Foreskin keratinocyte (primary cell): ENCODE measurements at places on chromosomes 2 and 18.

DNA sequence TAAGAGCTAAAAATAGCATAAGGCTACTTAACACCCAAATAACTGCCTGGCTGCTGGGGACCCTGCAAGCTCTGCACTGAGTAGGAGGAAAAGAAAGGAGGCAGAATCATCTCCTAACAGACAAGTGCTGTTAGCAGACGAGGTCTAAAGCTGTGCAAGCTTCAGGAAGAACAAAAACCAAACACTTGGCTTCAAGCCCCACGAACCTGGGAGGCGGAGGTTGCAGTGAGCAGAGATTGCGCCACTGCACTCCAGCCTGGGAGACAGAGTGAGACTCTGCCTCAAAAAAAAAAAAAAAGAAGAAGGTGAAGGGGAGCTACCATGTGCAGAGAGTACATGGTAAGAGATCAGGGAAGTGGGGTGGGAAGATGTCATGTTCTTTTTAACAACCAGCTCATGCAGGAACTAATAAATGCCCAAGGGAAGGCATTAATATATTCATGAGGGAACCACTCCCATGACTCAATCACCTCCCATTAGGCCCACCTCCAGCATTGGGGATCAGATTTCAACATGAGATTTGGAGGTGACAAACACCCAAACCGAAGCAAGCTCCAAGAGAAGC lies 28.8 kb upstream of the INO80C start:
- peak; percentile 23 for DNase-seq

- DNase-seq, result no peak
Measured at GRCh38 chr2:80326214-80326613, 21.7 kb upstream of the LRRTM1 start.

- peak; percentile 90 for DNase-seq
Measured at GRCh38 chr2:127064642-127065250, 42.2 kb downstream of the BIN1 start.

- DNase-seq, result peak; percentile 49
Measured at GRCh38 chr18:57586251-57587049, at the start of gene FECH. Gene FECH (minus strand): TSS chr18:57586702. CDS start chr18:57586620, 82 bp downstream.

GRCh38 chr2:96808176-96808837 lies 7.8 kb upstream of the CNNM3 start:
- DNase-seq, result no peak

GRCh38 chr18:62285281-62285680 lies 39.8 kb upstream of the TNFRSF11A start:
- no peak for DNase-seq

GRCh38 chr2:6954586-6954985 lies 37.4 kb downstream of the RNF144A start:
- DNase-seq, result no peak

GRCh38 chr2:127398239-127398590 lies 10.4 kb upstream of the MAP3K2 start:
- DNase-seq, result peak; percentile 76

GRCh38 chr2:54722641-54723040 lies 821 bp upstream of the EML6 start:
- DNase-seq, result peak; percentile 57

- peak; percentile 37 for DNase-seq
Measured at GRCh38 chr18:63949068-63949737, at the start of gene HMSD. Gene HMSD (plus strand): TSS chr18:63949301. CDS start chr18:63953456, 4,155 bp downstream.

DNA sequence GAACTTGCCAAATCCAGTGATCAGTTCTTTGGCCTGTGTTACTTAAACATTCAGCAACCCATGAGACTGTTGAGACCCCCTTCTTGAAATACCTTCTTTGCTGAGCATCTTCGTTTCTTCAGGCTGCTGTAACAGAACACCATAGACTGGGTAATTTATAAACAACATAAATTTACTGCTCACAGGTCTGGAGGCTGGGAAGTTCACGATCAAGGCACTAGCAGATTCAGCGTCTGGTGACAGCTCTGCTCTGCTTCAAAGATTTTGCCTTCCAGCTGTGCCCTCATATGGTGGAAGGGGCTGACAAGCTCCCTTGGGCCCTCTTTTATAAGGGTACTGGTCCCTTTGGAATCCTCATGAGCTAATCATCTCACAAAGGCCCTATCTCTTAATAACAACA lies 28.8 kb upstream of the TSPYL6 start:
- DNase-seq, result no peak

DNA sequence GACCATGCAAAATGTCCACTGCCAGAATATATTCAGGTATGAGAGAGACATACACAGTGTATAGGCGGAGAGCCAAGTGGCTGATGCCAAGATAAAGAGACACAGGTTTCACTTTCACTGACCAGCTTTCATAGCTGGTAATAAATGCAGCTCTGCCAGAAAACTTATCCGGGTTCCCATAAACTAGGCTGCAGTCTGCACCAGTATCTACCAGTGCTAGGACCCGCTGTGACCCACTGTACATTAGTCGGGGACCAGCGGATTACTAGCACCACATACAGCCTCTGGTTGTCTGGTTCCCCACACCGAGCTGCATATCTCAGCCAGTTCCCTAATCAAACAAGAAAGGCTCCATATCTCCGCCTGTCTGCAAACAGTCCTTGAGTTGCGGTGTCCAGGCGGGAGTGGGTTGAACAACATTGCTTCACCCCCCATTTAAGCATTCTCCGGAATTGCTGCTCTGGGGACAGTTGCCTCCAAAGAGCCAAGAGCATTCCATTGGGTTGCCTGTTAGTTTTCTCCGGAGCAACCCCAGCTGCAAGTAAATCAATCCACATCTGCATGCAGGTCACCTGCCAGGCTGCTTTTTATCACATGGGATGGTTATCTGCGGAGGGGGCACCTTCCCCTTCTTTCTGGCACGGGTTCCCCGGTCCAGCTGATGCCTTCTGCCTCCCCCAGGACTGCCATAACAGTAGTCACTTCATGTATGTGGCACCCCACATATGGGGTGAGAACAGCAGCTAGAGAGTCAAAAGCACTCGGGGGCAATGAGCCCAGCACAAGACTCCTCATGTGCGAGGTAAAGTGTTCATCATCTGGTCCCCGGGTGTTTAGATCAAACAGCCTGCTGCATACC lies 18.0 kb upstream of the KLHL23 start:
- no peak for DNase-seq

DNA sequence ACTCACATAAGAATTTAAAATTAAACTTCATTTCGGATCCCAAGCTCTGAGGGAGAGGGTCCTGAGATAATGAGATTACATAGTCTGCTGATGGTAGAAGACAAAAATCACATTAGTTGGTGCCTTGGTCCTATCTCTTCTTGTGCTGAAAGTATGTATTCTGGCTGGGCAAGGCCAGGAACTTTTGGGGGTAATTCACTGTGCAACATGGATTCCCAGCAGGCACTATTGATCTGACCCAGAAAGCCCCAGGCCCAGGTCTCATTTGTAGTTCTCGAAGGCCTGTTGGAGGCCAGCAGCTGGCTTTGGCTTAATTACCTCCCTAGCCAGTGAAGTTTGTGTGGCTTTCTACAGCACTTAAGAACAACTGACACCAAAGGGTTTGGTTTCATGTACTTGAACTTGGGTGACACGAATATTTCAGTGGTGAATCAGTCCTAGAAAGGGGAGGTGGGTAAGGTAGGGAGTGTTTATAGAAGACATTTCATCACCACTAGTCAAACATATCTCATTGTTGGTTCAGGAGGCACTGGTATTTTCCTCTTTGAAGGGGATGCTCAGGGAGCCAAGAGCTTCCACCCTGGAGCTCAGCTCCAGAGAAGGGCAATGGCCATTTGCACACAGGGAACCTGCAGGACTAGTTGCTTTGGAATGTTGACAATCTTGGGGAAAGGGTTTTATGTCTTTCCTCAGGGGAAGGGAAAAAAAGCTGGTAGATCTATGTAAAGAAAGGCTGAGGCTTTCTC lies 217.8 kb downstream of the OSR1 start:
- DNase-seq, result peak; percentile 52

- DNase-seq, result no peak
Measured at GRCh38 chr2:237556773-237557632, 9.4 kb upstream of the PRLH start.

DNA sequence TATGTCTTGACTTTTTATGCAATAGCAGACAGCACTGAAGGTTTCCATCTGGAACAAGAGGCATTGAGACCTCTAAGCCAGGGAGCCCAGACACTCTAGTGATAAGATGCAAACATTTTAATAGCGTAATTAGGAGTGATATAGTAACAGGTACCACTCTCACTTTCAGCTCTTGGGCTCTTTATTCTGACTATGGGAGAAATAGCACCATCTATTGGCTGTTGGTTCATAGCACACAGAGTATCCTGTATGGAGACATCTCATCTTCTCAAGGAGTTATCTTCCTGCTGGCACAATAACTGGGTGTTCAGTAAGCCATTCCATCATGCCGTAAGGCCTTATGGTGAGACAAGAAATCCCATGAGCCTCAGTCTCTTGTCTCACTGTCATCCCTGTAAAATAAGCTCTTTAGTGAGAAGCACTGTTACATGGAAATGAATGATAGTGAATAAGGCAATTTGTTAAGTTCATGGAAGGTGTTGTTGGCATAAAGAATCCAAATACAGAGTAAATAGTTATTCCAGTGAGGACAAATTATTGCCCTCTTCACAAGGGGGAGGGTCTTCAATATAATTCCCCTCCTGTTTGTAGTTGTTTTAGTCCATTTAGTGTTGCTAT lies 48.3 kb downstream of the THUMPD2 start:
- peak; percentile 35 for DNase-seq

DNA sequence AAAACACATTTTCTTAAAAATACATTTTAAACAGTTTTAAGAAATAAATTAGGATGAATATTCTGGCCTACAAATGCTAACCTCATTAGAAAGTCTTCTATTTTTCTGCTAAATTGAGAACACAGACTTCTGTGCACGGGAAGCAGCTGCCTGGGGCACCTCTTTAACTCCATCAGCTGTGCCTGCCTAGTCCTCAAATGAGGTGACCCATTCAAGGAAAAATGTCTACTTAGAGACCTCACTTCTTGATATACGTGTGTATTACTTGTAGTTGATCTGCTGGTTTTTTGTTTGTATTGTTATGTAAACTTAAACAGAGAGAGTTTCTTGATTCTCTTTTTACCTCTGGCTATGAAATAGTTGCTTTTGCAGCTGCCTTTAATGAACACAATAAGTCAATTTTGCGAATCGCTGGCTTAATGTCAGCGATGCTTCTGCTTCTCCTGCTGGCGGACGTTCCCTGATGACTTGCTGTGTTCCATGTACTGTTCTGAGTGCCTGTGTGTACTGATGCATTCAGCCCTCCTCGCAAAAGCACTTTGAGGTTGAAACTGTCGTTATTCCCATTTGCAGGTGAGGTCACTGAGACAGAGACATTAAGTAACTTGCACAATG lies 88.7 kb upstream of the TXNDC2 start:
- no peak for DNase-seq

- no peak for DNase-seq
Measured at GRCh38 chr2:56021579-56021978, 98.0 kb upstream of the EFEMP1 start.

DNA sequence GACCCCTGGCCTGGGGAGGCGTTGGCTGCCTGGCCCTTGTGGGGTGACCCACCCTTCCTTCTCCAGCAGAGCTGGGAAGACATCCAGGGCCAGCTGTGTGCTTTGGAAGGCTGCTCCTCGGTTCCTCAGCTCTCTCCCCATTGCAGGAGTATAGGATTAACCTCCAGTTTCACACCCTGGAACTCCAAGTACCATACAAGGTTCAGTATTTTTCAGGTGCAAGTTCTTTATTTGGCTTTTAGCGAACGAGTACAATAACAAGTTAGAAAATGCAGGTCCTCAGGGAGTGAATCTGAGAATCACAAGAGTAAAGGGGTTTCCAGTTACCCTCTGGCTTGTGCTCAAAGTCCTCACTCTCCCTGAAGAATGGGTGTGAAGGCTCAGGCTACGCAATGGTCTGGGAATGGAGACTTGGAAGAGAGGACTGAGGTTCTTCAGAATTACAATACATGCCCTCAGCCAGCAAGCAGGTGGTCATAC lies 101.2 kb downstream of the APOB start:
- no peak for DNase-seq

GRCh38 chr2:55885127-55885943 lies 38.2 kb downstream of the EFEMP1 start:
- peak; percentile 71 for DNase-seq

DNA sequence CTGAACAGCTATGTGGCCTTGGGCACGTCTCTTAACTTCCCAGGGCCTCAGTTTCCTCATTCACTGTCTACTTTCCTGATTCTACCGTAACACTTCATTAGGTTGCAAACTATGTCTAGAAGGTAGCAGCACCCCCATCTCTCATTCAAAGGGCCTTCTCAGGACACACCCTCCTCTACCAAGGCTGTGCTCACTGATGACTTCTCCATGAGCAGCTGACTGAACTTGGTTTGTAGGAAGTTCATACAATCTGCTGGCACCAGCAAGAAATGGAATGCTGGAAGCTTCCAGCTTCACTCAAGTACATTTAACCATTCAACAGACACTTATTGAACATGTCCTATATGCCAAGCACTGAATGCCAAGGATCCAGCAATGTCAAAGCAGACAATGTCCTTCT lies 250.8 kb upstream of the CTAGE1 start:
- no peak for DNase-seq

DNA sequence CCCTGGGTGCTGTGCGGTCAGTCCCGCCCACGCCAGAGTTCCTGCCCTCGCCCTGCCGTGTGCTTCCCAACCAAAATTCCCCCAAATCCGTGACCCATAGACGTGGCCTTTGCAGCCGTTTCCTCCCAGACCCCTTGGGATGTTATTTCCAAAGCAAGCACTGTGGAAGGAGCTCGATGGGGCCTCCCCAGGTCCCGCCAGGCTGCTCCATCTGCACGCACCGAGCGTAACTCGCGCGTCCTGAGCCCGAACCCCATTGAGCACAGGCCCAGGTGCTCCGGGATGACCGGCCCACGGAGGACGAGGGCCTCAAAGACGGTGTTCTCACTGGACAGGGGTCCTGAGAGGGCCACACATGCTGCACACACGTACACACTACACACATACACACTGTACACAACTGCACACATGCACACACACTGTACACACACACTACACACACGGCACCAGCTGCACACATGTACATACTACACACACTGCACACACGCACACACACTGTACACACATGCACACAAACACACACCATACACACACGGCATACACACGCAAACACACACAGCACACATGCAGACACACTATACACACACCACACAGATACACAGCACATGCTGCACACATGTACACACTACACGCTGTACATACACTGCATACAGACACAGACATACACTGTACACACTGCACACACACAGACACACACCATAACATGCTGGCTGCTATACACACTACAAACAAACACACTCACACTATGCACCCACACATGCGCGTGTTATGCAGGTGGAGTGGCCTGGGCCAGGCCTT lies 431.2 kb upstream of the SALL3 start:
- DNase-seq, result no peak
